ENCODE measurements at places on chromosomes 2 and 18. TPM values are rescaled to one million over a fixed set of nuclear protein-coding genes. Genes with fewer than 3 reads are reported as not detected.

- DNase-seq: no peak
Measured at GRCh38 chr18:55224086-55224625, 264.9 kb upstream of the CCDC68 start.

DNA sequence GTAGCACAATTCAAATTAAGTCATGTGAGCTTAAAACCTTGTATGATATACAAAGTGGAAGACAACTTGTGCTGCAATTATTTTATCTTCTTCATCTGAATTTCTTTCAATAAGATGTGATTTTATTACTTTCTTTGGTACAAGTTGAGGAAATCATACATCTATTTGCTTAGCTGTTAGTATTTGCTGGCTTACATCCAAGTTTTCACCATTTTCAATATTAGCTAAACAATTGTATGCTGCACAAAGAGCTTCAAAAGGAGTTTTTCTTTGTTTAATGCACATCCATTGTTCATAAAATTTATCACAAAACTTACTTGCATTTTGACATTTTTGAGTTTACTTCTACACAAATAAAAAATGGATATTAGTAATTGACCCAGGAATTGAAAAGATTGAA, 40.9 kb downstream of the SCN9A start:
- no peak for DNase-seq

GRCh38 chr18:54710900-54711281, 117.4 kb upstream of the RAB27B start:
- no peak for DNase-seq

GRCh38 chr2:102895376-102895775, 133.5 kb downstream of the TMEM182 start:
- no peak for DNase-seq

- DNase-seq: no peak
Measured at GRCh38 chr2:168155046-168155445, 92.3 kb downstream of the STK39 start.

- no peak for DNase-seq
Measured at GRCh38 chr2:119732601-119733164, 27.0 kb upstream of the PTPN4 start.

DNA sequence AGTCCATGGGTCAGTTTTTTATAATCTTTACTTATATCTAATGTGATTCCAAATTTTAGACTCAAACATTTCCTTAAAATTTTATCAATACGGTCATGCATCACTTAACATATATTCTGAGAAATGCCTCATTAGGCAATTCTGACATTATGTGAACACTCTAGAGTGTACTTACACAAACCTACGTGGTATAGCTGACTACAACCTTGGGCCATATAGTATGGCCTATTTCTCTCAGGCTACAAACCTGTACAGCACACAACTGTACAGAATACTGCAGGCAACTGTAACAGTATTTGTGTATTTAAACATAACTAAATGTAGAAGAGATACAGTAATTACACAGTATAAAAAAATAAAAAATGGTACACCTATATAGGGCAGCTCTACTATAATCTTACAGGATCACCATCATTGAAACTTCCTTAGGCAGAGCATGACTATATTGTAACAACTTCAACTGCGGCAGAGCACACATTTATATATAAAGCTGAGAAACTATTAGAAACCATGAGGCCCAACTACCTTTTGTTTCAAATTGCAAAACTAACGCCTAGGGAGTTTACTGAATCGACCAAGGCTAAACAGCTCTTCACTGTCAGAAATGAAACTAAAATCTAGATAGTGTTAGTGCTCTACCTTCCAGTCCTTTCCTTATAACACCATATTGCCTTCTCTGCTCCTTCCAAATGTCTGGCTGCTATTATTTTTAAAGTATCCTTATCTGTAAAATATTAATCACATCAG, 6.9 kb downstream of the YES1 start:
- DNase-seq: no peak

GRCh38 chr2:238596571-238597551, 170.1 kb downstream of the ASB1 start:
- peak; percentile 85 for DNase-seq

DNA sequence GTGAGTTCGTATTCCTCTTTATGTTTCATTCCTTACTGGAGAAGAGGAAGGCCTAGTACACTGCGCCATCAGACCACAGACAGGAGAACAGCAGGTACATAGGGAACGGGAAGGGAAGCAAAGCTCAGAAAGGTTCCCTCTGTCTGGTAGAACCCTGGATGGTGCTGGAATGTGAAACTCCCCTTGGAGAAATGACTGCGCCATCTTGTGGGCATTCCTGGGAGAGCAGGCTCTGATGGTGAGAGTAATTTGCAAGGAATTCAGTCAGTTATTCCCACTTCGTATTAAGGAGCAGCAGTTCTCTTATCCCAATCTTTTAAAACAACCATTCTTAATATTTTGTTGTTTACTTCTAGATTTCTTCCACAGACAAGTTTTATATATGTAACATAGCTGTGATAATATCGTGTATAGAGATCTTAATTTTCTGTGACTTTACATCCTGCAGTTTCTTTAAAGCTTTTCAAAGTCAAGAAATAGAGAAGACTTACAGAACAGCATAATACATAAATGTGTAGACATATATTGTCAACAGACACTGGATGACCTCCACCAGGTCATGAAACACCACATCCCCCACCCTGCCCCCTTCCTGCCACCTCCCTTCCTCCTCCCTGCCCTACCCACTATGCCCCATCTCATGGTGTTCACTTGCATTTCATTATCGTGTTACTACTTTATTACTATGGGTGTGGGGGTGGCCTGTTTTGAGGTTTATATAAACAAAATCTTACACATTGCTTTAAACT, 83.9 kb downstream of the ARHGEF4 start:
- DNase-seq: no peak

DNA sequence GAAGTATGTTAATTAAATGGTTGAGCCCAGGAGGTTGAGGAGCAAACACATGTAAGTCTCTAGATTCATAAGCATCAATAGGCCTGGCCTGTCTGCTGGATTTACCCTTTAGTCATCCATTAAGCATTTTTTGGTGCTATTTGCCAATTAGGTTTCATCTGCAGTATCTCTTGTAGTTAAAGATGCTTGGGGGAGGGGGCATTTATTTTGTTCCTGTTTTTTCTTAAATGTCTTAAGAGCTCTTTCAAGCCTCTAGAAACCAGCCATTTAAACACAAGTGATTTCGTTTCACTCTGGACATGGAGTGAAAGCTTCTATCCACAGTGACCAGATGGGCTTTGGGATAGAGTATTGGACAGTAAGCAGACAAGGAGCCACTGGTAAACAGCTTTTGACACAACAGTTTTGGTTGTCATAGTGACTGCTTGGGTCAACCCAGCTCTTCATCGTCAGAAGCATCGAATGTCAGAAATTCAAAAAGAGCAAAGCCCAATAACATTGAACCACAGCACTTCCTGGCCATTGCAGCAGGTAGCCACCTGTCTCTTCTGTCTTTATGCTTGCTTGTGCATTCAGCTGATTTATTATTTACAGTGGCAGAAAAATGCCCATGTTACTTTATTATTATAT, 4.9 kb downstream of the QPCT start:
- DNase-seq: no peak

DNA sequence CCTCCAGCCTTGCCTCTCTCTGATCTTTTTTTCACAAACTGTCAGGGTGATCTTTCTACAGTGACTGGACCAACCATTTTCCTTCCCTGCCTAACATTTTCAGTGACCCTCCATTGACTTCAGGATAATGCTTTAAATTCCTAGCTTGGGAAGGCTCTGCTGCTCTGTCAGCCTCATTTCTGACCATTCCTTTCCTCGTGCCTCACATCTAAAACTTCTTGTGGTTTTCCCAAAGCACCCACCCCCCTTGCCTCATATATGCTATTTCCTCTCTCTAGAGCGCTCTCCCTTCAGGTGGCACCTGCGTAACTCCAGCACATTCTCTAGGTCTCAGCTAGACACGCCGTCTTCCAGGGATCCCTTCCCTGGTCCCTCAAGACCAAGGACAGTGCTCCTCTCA, 37.2 kb downstream of the DRC1 start:
- DNase-seq: no peak

GRCh38 chr2:207698301-207698700, 13.1 kb upstream of the CCNYL1 start:
- no peak for DNase-seq

- DNase-seq: no peak
Measured at GRCh38 chr2:138777996-138778395, 2.2 kb downstream of the NXPH2 start.

Gene RBFA
- 24.4 TPM for total RNA-seq

Gene HOXD4
- total RNA-seq: 0.70 TPM

Gene ARHGAP28
- 2.1 TPM for total RNA-seq

Gene SEPTIN10
- 57.4 TPM for total RNA-seq

Gene UGT1A3
- total RNA-seq: not detected

Gene MYO1B
- 20.8 TPM for total RNA-seq

Measured in cardiac septum (tissue), 1 donor.